Articular chondrocyte of knee joint (primary cell): ENCODE measurements at places on chromosomes 11 and 22. TPM values are rescaled to one million over a fixed set of nuclear protein-coding genes. Genes with fewer than 3 reads are reported as not detected.

Gene AGBL2
- 0.78 and 0.97 TPM in 2 replicates for total RNA-seq

Gene SPON1
- total RNA-seq = 3.6 and 5.4 TPM in 2 replicates

Gene HPX
- total RNA-seq = 0.65 and 2.2 TPM in 2 replicates

Gene RAB39A
- not detected in 2 replicates for total RNA-seq

Gene PRR33
- under 0.01 TPM in 1 of 2 replicates, not detected in the other for total RNA-seq

Gene DEPDC5
- 16.7 and 17.2 TPM in 2 replicates for total RNA-seq

Gene JHY
- 14.6 and 17.6 TPM in 2 replicates for total RNA-seq

Gene SCN4B
- total RNA-seq = 0.32 and 0.52 TPM in 2 replicates

Gene TMEM121B
- 0.11 and 0.13 TPM in 2 replicates for total RNA-seq

Gene OR10A5
- not detected in 2 replicates for total RNA-seq

Gene TEX12
- total RNA-seq = 0.54 and 0.65 TPM in 2 replicates

Gene TRIM49C
- total RNA-seq = not detected in 2 replicates

Gene SNX32
- total RNA-seq = 1.2 and 2.2 TPM in 2 replicates

Gene IFTAP
- total RNA-seq = 41.3 and 51.6 TPM in 2 replicates

Gene OR8D1
- total RNA-seq = not detected in 2 replicates

Gene TIGD3
- total RNA-seq = 0.13 TPM in 1 of 2 replicates, not detected in the other

Gene IL10RA
- total RNA-seq = 0.11 and 0.78 TPM in 2 replicates

Gene XBP1
- total RNA-seq = 206 and 235 TPM in 2 replicates
